Pons (tissue), 1 donor: ENCODE measurements at places on chromosomes 7 and 10.
A peak's percentile ranks its signal among the peaks of the same experiment; 100 is the strongest.

GRCh38 chr10:71725998-71726579 lies 6.5 kb upstream of the C10orf105 start:
- no peak for DNase-seq

DNA sequence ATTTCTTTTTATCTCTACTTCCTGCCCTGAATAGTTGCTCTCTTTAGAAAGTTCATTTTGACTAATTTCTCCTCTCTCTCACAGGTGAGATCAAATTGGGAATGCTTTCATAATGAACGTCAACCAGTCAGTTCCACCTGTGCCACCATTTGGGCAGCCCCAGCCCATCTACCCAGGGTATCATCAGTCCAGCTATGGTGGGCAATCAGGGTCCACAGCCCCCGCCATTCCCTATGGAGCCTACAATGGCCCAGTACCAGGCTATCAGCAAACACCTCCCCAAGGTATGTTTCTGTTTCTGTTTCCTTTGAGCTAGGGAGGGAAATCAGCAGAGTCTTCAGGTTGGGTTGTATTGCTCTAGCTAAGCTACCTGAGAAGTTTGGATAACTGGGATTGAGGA lies 2.5 kb downstream of the SEC24C start:
- DNase-seq: no peak

DNA sequence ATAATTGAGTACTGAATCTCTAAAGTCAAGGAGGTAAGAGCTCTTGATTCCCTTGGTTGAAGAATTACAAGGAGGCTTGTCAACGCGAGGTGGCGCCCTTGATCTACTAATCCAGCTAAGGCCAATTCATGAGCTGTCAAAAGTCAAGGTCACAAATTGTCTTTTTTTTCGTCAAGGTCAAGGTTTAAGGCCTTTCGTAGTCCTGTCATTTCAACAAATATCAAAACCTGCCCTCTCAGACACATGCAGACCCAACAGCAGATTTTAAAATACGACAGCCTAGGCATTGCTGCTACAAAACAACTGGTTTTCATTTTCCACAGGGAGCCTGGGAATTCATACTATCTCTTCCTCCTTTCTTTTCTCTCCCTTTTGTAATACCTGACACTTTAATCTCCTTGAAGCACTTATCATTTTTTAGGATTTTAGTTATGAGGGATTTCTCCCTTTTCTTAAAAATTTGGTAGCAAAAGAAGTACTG lies 3.6 kb downstream of the HOXA13 start:
- peak; percentile 86 for DNase-seq

GRCh38 chr7:155594961-155595366 lies 48.6 kb upstream of the CNPY1 start:
- no peak for DNase-seq

- no peak for DNase-seq
These were observed 25.1 kb upstream of the CPA5 start for GRCh38 chr7:130319541-130319940.

GRCh38 chr10:3693022-3693697 lies 91.8 kb downstream of the KLF6 start:
- no peak for DNase-seq

- peak; percentile 40 for DNase-seq
These were observed 82.7 kb downstream of the PLCE1 start for GRCh38 chr10:94076325-94076841.
